ENCODE measurements at places on chromosomes 11 and 22.

DNA sequence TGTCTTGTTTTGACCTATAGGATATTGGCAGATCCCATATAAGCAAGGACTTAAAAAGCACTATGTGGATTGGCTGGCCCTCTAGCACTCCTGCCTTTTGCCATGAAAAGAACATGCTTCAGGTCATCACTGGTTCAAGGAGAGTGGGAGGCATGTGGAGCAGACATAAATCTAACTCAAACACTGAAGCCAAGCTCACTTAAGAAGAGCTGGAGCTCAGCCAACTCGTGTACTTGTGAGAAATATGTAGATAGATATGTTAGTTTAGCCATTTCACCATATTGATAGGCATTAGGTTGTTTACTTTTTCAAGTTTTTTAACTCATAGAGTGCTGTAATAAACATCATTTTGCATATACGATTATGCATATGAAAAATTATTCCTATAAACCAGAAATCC, 19.9 kb upstream of the BBOX1 start:
- no peak for DNase-seq

DNA sequence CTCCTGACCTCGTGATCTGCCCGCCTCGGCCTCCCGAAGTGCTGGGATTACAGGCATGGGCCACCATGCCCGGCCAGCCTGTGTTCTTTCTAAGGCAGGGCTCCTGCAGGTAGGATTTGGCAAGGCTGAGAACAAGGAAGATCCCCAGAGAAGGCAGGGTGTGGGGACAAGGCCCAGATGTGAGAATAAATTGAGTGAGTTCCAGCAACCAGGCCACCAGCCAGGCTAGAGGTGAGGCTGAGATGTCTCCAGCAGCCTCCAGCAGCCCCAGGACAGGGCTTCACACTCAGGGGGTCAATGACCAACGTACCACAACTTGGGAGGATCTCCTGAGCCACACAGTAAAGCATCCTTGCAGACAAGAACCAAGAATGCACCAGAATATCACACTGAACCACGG, 75.1 kb downstream of the BUD13 start:
- DNase-seq: no peak

- DNase-seq: no peak
Measured at GRCh38 chr11:5596607-5597201, at the start of gene TRIM6. Gene TRIM6, plus strand, starts transcription at chr11:5596637. Its CDS starts 261 bp downstream, at chr11:5596898.

GRCh38 chr11:92259861-92260260, 35.2 kb downstream of the FAT3 start:
- no peak for DNase-seq

DNA sequence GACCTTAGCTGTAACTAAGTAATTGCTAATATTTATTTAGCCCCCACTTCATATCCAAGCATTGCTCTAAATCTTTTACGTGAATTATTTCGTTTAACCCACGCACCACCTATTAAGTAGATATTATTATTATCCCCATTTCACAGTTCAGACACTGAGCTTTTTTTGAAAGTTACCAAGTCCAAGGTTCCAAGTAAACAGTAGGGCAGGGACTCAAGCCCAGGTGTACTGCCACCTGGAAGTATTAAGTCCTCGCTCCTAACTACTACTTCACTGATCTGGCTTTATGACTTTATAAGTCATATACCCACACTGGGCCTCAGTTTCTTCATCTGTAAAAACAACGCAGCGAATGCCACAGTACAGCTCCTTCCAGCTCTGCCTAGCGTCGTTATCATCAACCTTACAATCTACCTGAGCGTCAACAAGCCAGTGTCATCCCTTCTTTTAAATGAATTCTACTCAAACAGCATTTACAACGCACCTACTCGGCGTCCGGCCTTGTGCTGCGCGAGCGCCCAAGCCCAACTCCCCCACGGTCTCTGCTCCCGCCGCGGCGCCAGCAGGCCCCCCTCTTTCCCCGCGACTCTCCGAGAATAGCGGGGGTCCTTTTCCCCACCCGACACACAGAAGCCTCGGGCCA, 624 bp downstream of the TMEM41B start:
- no peak for DNase-seq

GRCh38 chr22:42344361-42344905, 74.0 kb upstream of the TCF20 start:
- DNase-seq: no peak

- DNase-seq: no peak
Measured at GRCh38 chr22:41647771-41648170, 26.7 kb downstream of the XRCC6 start.

GRCh38 chr11:46393231-46393616, 1.6 kb upstream of the CHRM4 start:
- no peak for DNase-seq

DNA sequence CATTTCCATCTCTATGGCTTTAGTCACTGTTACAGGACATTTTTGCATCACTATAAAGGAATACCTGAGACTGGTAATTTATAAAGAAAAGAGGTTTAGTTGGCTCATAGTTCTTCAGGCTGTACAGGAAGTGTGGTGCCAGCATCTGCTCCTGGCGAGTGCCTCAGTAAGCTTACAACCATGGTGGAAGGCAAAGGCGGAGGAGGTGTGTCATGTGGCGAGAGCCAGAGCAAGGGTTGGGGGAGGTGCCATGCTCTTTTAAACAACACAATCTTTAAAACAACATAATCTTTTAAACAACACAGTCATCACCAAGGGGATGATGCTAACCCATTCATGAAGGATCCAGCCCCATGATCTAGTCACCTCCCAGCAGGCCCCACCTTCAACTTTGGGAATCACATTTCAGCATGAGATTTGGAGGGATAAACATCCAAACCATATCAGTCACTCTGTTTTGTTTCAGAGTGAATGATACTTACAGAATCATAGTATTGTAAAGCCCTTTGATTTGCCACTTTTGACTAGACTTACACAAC, 103.3 kb downstream of the PDE3B start:
- no peak for DNase-seq

DNA sequence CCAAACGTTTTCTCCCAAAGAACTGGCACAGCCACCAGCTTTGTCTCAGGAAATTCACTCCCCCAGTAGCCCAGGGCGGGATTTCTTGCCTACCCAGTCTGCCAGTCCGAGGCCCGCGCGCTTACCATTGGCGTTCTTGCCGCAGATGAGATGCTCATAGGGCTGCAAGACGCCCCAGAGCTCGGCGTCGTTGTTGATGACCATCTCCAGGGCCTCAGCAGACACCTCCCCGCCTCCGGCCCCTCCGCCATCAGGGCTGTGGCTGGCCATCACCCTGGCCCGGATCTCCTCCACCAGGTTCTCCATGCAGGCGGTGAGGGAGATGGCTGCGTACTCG, 1.3 kb downstream of the ABTB2 start:
- no peak for DNase-seq

GRCh38 chr11:45725121-45725520, 59.7 kb upstream of the CHST1 start:
- DNase-seq: no peak

- DNase-seq: no peak
Measured at GRCh38 chr11:66614073-66614472, 2.4 kb upstream of the RBM14 start.

DNA sequence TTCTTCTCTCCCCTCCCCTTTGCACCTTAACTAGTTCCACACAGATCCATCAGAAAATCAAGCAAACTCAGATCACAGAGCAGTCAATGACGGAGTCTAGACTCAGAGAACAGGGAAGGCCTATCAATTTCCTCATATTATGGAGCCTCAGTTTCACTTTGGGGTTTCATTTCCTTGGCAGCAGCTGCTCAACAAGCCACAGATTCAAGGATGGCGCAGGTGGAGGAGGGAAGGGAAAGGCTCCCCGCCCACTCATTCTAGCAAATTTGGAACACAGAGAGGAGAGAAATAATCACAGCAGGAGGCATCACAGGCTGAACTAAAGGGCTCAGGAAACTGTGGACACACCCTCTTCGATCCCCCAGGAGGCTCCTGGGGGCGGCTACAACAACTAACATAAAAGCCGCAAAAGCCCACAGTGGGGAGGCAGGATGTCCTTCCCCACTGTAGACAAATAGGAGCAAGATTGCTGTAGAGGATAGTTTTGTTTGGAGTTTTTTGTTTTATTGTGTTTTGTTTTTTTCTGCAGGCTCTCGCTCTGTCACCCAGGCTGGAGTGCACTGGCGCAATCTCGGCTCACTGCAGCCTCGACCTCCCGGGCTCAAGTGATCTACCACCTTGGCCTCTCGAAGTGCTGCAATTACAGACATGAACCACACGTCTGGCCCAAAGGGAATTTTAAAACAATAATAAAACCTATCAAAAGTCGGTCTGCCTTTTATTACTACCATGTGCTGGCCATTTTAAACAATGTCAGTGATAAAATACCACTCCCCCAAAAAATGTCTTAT, 3.4 kb downstream of the PLAAT3 start:
- DNase-seq: no peak

- no peak for DNase-seq
Measured at GRCh38 chr22:44968736-44969135, 41.1 kb downstream of the PHF21B start.

DNA sequence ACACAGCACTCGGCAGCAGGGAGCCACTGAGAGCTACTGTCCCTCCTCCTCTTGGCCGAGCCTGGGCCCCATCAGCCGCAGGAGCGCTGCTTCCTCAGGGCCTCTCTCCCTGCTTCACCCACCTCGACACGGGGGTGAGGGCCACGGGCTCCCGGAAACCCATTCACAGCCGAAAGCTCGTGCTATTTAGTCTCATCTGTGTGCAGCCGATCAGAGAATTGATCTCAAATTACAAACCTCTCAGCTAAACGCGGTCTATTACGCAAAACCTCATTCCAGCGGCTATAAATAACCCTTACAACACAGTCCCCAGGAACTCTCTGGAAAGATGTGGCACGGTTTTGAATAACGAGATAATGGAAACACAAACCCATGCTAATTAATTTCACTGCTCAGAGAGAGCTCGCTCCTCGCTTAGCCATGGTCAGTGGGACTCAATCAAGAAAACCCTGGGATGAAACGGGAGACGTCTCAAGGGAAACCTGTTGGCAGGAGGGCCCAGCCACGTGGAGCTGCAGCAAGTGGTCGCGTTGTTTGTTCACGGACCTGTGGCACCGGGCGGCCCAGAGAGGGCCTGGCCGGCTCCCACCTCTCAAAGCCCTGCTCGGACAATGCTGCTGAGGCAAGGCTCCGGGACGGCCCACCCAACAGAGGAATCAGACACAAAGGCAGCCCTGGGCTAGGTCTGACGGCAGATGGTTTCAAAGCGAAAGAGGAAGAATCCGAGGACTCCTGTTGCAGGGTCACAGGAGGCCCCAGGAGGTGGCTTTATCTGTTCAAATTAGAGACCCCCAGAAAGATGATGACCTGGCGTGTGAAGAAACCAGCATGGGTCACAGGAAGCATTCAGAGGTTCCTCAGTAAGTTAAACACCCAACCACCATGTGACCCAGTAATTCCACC, 210.5 kb downstream of the CTTN start:
- DNase-seq: no peak

GRCh38 chr22:28594797-28595462, 84.7 kb downstream of the TTC28 start:
- DNase-seq: peak; percentile 29

- DNase-seq: no peak
Measured at GRCh38 chr11:75508051-75508561, 17.6 kb downstream of the GDPD5 start.

DNA sequence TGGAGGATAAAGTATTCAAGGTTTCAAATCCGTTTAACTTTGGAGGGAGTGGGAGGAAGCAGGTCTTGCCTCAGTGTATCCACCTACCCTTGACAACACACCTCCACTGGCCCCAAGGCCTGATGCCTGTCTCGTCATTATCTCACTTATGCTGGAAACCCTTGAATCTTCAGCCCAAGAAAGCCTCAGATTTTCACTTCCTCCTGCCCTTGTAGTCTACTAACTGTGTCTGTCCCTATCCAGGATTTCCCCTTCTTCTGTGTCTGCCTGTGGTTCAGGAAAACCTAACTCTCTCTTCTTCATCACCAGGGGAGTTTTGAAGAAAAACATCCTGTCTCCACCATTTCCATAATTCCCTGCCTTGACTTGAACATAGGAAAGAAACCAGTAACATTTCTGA, 56.1 kb downstream of the SYT9 start:
- no peak for DNase-seq

DNA sequence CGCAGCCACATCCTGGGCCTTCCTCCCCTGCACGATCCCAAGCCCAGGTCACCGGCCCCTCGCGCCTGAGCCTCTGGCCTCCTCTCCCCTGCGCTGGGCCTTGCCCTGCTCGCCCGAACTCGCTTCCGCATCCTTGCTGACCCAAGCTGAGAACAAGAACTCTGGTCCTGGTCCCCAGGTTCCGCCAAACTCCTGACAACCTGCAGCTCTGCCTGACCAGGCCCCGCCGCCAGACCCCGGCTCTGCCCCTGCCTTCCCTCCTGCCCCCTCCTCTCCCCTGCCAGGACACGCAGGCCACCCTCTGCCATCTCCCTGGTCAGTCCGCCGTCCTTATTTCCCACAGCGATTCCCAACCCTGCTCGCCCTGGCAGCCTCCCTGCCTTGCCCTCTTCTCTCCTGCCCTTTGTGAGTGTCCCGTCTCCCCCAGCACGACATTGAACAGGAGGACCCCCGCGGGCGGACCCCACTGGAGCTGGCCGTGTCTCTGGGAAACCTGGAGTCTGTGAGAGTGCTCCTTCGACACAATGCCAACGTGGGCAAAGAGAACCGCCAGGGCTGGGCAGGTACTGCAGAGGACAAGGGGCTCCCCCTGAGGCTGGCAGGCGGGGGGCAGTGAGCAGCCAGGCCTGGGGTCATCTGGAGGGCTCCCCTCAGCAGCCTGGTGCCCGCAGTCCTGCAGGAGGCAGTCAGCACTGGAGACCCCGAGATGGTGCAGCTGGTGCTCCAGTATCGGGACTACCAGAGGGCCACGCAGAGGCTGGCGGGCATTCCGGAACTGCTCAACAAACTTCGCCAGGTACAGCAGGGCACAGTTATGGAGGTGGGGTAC, 762 bp downstream of the ANKRD13D start:
- DNase-seq: no peak

DNA sequence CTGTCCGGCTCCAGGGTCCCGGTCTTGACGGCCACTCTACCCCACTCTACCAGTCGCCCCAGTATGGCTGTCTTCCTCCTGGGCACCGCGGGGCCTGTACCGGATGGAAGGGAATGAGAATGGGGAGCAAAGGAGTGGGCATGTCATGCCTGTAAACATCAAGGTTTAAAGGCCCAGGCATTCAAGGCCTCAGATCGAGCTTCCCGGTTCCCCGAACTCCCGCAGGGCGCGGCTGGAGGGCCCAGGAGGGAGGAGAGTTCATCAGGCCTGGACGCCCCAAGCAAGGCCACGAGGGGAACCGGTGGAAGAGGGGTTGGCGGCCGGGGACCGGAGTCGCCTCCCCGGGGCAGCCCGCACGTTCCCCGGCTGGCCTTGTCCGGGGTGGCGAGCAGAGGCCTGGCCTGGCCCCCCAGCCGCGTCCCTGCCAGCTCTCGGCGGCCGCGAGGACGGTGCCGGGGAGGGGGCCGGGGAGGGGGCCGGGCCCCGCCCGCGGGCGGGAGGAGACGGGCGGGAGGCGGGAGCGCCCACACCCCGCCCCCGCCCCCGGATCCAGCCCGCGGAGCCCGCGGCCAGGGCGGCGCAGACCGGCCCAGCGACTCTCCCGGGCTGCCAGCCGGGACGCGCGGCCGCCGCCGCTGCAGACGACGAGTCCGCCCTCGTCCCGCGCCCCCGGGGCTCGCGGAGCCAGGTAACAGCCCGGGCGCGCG, at the start of gene CDC42EP1:
Gene CDC42EP1 (plus strand): TSS at position 580 of the 707 bp plus-strand sequence. CDS start 5,870 bp downstream, outside the sequence.
- DNase-seq: no peak

All from GM04503 (cell line).